Adrenal gland (tissue), 19 donors: ENCODE measurements at places on chromosomes 3 and 15. TPM values are rescaled to one million over a fixed set of nuclear protein-coding genes. Genes with fewer than 3 reads are reported as not detected.

Gene PEAK1
- 39.4 TPM for total RNA-seq

Gene SHQ1
- 14.5 TPM for total RNA-seq

Gene DPPA2
- total RNA-seq = not detected

Gene SLCO2A1
- total RNA-seq = 24.1 TPM

Gene CHRNA7
- 0.06 TPM for total RNA-seq

Gene IDH2
- 18.4 TPM for total RNA-seq

Gene TMEM266
- 2.6 TPM for total RNA-seq

Gene ATG7
- total RNA-seq = 118 TPM
